ENCODE measurements at places on chromosomes 5 and 9.

- DNase-seq: no peak
These were observed 93.7 kb upstream of the DAP start for GRCh38 chr5:10854506-10855277.

DNA sequence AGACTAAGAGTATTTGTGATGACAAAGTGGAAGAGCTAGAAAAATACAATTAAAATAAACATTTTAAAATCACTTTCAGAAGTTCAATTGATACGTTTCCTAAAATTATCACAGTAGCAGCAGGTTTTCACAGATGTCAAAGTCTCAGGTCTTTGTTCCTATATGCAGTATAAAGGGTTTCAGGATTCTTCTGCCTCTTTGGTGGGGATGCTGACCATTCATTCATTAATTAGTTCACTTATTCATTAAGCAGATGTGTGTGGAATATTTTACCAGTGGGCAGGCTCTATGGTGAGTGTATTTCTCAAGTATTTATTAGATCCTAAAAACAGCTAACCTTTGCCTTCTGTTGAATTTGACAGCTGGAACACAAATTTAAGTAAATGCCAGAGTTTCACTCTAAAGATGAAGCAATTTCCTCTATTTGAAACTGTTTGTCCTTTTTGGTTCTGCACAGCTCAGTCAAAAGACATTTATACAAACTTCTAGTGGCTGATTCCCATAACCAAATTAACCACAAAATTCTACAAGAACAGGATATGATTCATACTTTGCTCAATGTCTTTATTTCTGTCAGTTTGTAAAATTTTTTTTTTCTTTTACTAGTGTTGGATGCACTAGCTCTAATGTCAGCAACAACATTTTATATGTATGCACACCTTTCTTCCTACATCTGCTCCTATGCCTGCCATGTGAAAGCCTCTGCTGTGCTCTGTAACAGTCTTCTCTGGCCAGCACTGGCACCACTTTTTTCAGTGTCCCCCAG is 75.9 kb upstream of the PRR16 start:
- DNase-seq: peak; percentile 93

GRCh38 chr5:20286512-20286911 is 298.5 kb upstream of the CDH18 start:
- peak; percentile 30 for DNase-seq

- DNase-seq: no peak
These were observed 78.9 kb upstream of the RASEF start for GRCh38 chr9:83141887-83142286.

GRCh38 chr5:51651476-51651875 is 268.2 kb downstream of the ISL1 start:
- no peak for DNase-seq

- no peak for DNase-seq
These were observed 977 bp upstream of the PAM start for GRCh38 chr5:102753889-102754766.

- no peak for DNase-seq
These were observed 26.2 kb upstream of the GPR151 start for GRCh38 chr5:146541958-146542849.

DNA sequence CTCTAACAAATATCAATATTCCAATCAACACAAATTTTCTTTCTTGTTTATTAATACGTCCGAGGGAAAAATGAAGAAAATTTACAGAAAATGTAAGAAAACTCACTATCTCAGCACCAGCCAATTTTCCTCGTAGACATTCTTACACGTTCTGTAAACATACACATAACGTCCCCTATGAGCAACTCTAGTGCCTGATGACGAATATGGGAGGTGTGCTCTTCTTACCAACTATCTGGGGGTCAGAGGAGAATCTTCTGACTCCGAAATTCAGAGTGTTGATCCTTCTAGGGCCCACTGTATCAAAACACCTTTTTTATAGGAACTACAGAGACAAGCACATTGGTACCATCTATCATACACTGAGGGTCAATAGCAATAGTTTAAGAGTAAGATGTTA is 198.7 kb downstream of the GAPVD1 start:
- DNase-seq: no peak

DNA sequence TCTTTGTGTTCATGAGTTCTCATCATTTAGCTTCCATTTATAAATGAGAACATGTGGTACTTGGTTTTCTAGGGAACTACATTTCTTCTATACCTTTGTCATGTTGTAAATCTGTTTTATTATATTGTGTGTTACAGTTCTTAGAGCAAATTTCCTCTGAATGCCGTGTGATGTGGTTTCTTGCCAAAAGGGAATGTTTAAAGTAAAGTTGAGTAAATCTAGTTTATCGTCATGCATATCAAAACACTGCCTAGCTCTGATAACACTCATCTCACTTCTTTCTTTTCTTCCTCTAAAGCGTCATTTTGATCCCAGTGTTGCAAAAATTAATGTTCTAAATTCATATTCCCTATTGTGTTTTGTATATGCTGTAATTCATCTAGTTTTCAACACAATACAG is 295.4 kb upstream of the HAPLN1 start:
- peak; percentile 81 for DNase-seq

GRCh38 chr9:129561594-129562281 is 59.2 kb downstream of the C9orf50 start:
- DNase-seq: no peak

DNA sequence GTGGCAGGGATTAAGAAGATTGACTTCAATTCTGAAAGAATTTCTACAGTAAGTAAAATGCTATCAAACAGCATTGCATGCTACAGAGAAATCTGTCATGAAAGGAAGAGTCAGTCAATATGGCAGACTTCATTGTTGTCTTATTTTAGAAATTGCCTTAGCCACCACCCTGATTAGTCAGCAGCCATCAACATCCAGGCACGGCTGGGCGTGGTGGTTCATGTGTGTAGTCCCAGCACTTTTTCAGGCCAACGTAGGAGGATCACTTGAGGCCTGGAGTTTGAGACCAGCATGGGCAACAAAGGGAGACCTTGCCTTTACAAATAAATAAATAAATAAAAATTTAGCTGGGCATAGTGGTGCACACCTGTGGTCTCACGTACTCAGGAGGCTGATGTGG is 46.6 kb downstream of the RMI1 start:
- no peak for DNase-seq

GRCh38 chr9:91192381-91193086 is 169.2 kb downstream of the AUH start:
- DNase-seq: no peak

GRCh38 chr5:149143470-149143869 is 2.2 kb downstream of the ABLIM3 start:
- peak; percentile 75 for DNase-seq

- DNase-seq: no peak
These were observed 111.0 kb upstream of the SLC25A48 start for GRCh38 chr5:135723491-135723890.

GRCh38 chr5:103862398-103862797 is 299.8 kb upstream of the NUDT12 start:
- no peak for DNase-seq

DNA sequence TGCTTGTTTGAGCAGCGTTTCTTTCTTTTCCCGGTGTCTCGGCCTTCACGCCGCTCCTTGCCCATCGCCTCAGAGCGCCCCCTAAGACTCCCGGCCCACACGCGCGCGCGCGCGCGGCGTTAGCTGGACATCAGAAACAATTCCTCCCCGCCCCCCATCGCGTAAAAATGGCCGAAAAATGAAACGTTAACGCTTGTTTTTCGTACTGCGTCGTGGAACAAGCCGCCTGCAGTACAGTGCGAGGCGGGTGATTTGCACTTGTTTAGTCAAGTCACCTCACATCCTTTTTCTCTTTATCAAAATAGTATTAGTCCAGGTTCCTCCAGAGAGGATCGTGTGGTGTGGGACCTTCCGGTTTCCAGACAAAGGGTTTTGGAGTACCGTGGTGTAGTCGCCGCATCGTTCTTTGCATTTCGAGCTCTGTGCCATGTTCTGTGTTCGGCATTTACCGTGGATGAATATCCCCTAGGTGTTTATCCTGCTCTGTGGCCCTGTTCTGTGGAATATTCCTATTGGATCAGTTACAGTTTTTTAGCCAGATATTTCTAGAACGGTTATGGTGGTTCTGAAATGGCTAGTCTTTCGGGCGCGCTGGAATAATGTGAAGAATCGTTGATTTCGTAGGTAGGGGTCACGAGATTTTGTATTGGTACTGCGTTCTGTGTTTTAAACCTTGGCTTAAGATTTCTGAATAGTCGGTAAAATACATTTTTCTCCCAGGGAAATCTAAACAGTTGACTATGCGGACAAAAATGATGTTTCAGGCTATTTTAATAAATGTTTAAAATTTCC is 1.0 kb downstream of the MATR3 start:
- peak; percentile 56 for DNase-seq

- peak; percentile 55 for DNase-seq
These were observed 8.3 kb upstream of the PTBP3 start for GRCh38 chr9:112341730-112342129.

GRCh38 chr5:14305045-14305444 is 161.9 kb downstream of the TRIO start:
- DNase-seq: peak; percentile 8

DNA sequence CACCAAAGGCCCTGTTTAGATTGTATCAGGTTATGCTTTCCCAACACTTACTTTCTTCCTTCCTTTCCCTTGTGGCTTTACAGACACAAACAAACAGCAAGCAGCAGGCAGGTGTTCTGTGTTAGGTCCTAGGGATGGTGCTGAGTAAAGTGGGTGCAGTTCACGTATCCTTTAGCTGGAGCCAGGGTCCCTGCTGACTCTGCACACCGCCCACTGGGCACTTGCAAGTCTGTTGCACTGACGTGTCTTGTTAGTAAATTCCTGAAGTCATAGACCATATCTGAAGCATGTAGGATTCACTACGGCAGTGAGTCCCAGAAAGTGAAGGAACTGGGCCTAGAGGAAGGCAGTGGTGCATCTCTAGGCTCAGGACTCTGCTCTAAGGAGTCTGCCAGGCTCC is 96.5 kb downstream of the DAPK1 start:
- DNase-seq: no peak

DNA sequence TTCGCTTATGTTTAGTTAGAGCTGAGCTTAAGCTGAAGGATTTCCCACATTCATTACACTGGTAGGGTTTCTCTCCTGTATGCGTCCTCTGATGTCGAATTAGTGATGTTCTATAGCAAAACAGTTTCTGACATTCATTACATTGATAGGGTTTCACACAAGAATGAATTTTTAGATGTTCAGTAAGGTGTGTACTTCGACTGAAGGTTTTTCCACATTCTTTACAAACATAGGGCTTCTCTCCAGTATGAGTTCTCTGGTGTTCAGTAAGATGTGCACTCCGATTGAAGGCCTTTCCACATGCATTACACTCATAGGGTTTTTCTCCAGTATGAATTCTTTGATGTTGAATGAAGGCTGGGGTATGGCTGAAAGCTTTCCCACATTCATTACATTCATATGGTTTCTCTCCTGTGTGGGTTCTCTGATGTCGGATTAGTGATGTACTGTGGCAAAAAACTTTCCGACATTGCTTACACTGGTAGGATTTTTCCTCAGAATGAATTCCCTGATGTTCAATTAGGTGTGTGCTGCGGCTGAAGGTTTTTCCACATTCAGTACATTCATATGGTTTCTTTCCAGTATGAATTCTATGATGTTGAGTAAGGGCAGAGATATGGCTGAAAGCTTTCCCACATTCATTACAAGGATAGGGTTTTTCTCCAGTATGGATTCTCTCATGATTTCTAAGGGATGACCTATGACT is 14.6 kb downstream of the ZNF883 start:
- DNase-seq: no peak

DNA sequence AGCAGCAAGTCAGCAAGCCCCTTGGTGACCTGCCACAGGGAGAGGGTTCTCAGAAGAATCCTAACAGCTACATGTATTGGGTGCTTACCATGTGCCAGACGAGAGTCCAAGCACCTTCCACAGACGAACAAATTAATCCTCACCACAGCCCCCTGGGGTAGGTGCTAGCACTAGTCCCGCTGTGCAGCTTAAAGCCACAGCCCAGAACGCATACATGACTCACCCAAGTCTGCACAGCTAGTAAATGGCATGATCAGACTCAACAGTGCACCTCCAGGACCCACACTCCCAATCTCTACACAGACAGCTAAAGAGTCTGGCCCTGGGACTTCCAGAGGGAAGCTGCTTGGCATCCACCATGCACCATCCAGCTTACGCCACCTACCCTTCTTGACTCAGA is 111.5 kb downstream of the PAX5 start:
- no peak for DNase-seq

DNA sequence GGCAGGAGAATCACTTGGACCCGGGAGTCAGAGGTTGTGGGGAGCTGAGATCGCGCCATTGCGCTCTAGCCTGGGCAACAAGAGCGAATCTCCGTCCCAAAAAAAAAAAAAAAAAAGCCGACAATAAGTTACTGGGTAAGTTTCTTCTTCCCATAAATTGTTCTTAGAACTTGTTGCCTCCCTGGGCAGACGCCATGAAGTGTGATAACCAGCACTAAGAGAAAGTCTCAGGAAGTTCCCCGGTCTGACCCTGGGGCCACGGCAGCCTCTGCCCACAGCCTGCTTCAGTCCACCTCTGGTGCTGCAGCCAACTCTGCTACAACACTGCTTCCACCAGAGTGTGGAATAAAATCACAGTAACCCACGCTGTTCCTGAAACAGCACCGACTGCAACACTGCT is 19.1 kb downstream of the LPCAT1 start:
- no peak for DNase-seq

DNA sequence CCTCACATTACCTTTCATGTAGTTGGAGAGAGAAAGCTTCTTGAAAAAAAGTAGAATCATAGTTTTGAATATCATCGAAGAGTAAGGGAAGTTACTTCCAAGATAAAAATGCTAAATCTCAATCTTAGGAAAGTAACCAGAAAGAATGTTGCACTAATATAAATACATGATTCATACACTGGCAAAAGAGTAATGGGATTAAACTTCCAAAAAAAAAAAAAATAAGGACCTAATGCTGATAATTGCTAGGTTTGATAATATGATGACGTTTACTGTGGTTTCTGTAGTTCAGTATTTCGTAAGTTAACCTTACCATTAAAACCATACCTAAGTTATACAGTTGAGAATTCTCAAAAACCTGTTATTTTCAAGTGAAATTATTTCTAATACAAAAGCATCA is 573.8 kb upstream of the CDH9 start:
- DNase-seq: peak; percentile 3

DNA sequence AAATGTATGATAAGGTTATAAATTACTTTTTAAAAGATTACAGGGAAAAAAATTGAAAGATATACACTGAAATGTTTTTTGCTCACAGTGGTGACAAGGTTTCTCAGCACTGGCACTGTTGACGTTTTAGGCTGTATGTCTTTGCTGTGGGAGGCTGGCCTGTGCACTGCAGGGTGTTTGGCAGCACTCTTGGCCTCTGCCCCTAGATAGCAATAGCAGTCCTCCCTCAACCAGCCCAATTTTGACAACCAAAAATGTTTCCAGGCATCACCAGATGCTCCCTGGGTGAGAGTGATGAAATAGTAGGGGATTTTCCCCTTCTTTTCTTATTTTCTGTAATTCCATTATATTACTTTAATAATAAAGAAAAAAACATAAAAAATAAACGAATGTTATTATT is 3.3 kb downstream of the CD274 start:
- DNase-seq: no peak

Measured in fibroblast of skin of left quadriceps (primary cell).